ENCODE measurements at places on chromosomes 6 and 20.
A peak's percentile ranks its signal among the peaks of the same experiment; 100 is the strongest.

- no peak for DNase-seq
These were observed 4.9 kb downstream of the PREX1 start for GRCh38 chr20:48822879-48823385.

- peak; percentile 49 for DNase-seq
These were observed 2.9 kb downstream of the SPAG4 start for GRCh38 chr20:35618263-35619131.

DNA sequence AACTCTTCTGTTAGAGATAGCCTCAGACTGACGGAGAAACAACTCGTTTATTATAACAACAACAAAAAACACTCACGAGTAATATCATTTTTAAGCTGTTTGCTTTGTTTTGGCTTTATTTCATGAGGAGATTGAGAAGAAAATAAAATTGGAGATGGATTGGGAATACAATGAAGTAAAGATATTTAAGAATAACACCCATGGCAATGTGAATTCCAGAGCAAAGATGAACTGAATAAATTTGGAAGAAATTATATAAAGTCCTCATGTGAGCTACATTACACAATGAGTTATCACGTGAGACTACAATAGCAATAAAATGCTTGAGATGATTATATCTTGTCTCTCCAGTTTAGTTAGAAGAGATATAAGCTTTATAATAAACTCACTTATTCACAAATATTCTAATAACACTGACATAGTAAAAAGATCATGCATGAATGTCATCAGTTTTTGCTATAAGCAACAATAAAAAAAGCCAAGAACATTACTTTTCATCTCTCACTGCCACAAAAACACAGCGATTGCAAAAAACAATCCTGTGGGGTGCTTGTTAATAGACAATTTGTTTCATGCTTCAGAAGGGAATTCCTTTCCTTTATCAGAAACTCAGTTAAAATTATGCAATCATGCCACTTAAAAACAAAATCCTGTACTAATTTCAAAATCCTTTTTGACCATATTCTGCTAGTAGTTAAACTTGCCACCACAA is 696.7 kb upstream of the MARCKS start:
- DNase-seq, result no peak

DNA sequence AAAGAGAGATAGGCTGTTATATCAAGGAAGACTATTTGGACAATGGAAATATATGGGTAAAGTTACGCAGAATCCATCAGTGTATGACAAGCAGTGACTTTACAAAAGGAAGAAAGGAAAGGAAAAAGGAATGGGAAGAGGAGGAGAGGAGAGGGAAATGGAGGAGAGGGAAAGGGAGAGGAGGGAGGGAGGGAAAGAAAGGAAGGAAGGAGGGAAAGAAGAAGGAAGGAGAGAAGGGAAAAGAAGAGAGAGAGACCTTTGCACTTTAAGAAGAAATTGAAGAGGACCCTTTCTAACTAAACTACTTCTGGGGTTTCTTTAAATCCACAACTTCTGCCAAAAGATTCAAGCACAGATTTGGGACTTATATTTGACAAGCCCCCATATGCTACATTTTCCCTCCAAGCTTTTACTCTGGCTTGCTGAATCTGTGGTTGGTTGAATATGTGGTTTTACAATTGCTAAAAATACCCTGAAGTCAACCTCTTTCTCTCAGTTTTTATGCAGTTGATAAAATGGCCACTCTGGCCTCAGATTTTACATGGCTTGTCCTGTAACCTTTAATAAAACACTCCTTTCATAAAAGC is 120.8 kb upstream of the RAB32 start:
- DNase-seq, result no peak

GRCh38 chr6:77653816-77654215 is 977 bp downstream of the MEI4 start:
- DNase-seq, result no peak

DNA sequence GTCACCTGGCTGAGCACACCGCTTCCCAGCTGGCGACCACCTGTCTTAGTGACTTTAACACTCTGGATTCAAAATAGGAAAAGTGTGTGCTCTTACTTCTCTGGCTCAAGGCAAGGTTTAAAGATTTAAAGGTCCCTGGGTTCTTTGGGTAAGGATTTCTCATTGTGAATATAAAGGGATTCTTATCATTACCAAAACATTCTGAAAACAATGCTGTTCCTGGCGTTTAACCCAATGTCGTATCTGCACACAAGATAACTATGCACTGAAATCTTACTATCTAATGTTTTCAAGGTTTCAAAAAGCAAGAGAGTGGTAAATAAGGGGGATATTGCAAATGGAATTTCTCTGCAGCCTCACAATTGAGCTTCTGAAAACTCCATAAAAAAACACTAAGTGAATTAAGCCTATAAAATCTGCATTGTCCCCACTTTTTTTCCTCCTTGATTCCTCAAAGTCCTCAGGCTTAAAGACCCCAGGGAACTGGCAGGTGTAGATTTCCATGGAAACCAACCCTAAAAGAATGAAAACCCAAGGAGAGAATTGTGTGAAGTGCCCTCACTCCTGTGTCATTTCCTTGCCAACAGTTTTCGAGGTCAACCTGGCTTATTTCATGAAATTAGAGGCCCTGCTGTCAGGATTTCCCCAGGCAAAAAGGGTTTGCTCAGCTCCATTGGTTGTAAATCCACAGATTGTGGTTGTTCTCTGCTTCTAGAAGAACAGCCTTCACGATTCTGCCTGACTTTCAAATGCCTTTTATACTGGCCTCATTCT is 44.0 kb downstream of the BMP2 start:
- DNase-seq, result no peak

DNA sequence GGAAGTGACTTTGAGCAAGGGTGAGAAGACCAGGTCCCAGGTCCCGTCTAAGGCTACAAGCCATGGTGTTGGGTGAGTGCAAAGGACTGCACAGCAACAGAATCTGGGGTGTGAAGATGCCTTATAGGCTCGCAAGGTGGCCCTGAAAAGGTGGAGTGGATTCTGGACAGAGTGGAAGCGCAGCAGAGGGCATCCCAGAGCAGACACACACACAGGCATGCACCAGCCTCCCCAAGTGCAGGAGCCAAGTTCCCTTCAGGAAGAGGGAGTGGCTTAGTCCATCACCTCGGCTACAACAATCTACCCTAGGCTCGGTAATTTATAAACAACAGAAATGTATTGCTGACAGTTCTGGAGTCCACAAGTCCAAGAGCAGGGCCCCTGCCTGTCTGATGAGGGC is 180.1 kb upstream of the PDE10A start:
- DNase-seq, result no peak

DNA sequence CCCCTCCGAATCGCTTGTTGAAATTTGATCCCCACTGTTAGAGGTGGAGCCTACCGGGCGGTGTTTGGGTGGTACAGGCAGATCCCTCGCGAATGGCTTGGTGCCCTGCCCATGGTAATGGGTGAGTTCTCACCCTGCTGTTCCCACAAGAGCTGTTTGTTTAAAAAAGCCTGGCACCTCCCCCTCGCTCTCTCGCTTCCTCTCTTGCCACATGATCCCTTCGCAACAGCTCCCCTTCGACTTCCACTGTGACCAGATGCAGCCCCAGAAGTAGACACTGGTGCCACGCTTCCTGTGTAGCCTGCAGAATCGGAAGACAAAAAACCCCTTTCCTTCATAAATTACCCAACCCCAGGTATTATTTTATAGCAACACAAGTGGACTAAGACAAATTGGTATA is 292.2 kb upstream of the QKI start:
- peak; percentile 33 for DNase-seq

- DNase-seq, result no peak
These were observed 3.9 kb downstream of the DST start for GRCh38 chr6:56638760-56639159.

DNA sequence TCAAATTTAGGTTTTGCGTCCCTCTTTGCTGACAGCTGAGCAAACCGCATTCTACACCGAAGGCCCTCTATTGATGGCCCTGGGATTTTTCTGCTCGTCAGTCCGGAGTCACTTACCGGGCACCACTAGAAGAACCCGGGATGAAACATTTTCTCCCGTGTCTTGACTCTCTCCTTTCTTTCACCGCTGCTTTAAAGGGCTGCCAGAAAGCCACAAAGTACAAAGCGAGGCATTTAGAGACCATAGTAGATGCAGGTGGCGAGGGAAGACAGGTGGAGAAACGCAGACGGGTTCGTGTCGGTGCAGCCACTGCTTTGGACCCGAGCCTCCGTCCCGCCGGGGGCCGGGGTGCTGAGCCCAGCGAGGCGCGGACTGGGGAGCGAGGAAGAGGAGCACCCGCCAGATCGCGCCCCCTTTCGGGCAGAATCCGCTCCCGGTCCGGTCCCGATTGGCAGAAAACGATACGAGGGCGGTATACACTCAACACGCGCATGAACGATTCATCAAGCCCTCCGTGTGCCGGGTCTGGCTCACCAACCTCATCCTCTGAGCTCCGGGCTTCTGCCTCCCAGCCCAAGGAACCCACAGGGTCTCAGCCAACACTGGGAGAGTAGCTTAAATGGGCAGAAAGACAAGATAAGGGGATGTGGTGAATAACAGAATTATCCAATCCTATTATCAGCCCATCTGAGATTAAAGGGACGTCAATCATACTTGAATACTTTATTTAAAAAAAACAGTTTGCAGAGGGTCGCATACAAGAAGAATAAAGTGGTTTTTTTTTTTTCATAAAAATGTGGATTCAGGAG is 84.9 kb downstream of the TRIM27 start:
- DNase-seq, result peak; percentile 85

GRCh38 chr20:15060265-15061060 is 723.1 kb upstream of the FLRT3 start:
- no peak for DNase-seq

- peak; percentile 85 for DNase-seq
These were observed 138.0 kb downstream of the HFE start for GRCh38 chr6:26224940-26225847.

- no peak for DNase-seq
These were observed 198.4 kb downstream of the ISM1 start for GRCh38 chr20:13419477-13419876.

GRCh38 chr6:115554060-115554459 is 506.6 kb downstream of the FRK start:
- no peak for DNase-seq

DNA sequence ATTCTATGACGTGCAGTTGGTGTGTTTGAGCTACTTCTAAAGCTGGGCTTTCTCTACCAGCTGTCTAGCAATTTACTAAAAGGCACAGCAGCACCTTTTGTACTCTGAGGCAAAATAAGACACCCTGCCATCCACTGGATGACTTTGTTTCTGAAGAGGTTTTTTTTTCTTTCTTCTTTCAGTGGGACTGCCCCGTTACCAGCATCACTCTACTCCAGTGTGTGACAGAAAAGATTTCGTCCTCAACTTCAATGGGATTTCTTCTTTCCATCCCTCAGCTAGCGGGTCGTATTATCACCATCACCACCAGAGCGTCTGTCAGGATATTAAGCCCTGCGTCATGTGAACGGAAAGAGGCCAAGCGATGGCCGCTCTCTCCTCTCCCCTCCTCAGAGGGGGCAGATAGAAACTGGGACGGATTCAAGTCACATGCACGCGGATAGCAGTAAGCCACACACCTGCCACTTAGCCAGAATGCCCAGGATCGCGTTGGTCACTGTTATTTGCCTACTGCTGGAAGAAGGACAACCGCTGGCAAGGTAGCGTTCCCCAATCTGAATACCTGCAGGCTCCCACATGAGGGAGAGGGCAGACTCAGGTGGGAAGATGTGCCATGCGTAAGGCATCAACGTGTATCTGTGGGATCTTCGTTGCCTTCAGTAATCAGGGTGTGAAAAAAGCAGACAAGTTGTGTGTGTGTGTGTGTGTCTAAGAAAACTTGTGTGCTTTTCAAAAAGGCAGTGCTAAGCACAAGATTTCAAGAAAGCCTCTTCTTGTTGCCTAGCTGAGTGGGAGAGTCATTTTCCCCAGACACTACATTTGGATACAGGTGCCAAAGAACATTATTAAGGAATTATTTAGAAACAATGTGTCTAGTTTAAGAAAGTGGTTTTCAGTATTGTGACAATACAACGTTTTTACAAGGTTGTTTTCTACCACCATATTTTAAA is 5.4 kb downstream of the FOXF2 start:
- DNase-seq, result no peak

- DNase-seq, result no peak
These were observed 18.0 kb upstream of the DEFB129 start for GRCh38 chr20:208942-209566.

DNA sequence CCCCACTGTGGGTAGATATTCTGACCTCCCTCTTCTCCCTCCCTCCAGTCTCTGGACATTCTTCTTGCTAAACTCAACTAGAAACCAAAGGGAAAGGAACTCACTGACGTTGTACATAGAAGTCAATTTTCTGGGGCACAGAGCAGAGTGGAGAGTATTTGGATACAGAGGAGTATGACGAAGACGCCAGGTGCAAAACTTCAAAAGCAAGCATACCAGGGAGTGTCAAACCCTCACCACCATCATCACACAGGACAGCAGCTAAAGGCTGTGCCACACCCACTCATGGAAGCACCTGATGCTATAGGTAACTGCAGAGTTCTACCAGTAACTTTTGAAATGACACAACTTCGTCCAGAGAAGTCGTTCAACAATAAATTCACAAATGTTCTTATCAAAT is 64.8 kb downstream of the FYN start:
- DNase-seq, result no peak

DNA sequence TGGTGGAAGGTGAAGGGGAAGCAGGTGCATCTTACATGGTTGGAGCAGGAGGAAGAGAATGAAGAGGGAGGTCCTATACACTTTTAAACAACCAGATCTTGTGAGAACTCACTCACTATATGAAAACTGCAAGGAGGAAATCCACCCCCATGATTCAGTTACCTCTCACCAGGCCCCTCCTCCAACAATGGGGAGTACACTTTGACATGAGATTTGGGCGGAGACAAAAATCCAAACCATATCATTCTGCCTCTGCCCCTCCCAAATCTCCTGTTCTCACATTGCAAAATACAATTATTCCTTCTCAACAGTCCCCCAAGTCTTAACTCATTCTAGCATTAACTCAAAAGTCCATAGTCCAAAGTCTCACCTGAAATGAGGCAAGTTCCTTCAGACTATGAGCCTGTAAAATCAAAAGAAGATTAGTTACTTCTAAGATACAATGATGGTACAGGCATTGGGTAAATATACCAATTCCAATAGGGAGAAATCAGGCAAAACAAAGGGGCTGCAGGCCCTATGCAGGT is 60.5 kb downstream of the EDN1 start:
- DNase-seq, result no peak

GRCh38 chr20:57530327-57530981 is 5.5 kb upstream of the CTCFL start:
- DNase-seq, result no peak

GRCh38 chr6:3648724-3649123 is 102.8 kb downstream of the PXDC1 start:
- no peak for DNase-seq

DNA sequence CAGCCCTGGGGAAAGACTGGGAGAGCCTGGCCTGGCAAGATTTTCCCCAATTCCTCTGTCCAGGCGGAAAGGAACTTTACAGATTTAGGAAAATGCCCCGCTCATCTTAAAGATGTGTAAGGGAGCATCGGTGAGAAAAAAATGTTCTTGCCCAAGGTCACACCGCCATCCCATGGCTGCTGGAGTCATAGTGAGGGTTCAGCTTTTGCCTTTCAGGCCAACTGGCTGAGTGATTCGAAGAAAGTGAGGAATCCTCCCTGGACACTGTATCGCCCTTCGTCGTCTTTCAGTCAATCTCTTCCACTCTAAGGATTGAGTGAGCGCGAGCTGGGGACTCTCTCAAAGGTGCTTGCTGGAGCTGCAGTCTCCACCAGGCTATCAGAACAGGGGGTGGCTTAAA is 1.4 kb downstream of the WFDC2 start:
- DNase-seq, result no peak

GRCh38 chr6:150697515-150697914 is 97.8 kb downstream of the PLEKHG1 start:
- DNase-seq, result peak; percentile 74

GRCh38 chr6:135851442-135852271 is at the start of gene PDE7B:
Gene PDE7B (plus strand): TSS chr6:135851701.
- peak; percentile 93 for DNase-seq

Data from femur (tissue), 1 donor.